ENCODE measurements at places on chromosomes 13 and 19.
A peak's percentile ranks its signal among the peaks of the same experiment; 100 is the strongest.

DNA sequence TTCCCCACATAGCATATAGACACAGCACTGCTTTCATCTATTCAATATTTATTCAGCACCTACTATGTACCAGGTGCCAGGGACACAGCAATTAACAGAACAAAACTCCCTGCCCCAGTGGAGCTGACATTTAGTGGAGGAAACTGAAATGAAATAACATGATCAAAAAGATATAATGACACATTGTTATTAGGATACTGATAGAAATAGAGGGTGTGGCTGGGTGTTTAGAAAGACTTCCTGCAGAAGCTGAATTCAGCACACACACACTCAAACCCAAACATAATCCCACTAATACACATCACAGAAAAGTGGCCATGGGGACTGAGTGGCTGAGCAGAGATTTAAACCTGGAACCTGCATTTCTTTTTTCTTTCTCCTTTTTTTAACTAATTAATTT, 3.8 kb upstream of the CDC37 start:
- ATAC-seq, result no peak
- H3K27ac ChIP-seq, result no peak overlapping the region
- peaks cover 72% of the 10 kb centered on the region for H3K27me3 ChIP-seq
- H3K4me1 ChIP-seq, result peaks cover 25% of the 10 kb centered on the region

GRCh38 chr13:88086577-88086976, 415.4 kb downstream of the SLITRK5 start:
- H3K36me3 ChIP-seq, result no peaks in the 10 kb centered on the region
- no peaks in the 10 kb centered on the region for H3K27me3 ChIP-seq
- H3K27ac ChIP-seq, result no peak overlapping the region
- no peak for ATAC-seq

DNA sequence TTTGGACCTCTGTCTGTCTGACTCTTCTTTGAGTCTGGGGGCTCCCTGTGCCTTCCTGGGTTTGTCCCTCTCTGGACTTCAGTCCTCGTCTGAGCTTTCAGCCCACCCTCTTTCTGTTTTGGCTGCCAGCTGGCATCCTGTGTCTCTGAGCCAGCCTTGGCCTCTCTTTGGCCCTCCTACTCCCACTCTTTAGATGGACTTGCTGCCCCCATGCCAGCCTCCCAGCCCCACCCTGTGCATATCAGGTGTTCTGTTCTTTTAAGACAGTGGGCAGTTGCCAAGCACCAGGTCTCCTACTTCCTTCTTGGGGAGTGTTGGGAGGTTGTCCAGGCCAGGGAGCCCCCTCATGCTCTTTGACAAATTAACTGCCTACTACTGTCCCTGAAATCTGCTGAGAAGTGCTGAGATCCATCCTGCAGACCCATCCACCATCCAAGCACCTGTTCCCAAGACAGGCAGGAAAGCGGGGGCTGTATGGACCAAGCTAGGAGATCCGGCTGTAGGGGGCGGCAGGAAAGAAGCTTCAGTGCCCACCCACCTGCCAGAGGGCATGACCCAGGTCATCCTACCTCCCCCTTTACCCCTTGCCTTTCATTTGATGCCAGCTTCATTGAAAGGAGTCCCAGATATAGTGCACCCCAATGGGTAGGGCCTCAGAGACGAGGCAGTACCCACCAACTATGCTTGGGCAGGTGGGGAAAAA, 9.6 kb downstream of the CIC start:
- H3K4me3 ChIP-seq, result no peak overlapping the region
- H3K4me1 ChIP-seq, result no peaks in the 10 kb centered on the region
- H3K36me3 ChIP-seq, result peaks cover 23% of the 10 kb centered on the region
- no peak for ATAC-seq
- no peaks in the 10 kb centered on the region for H3K27me3 ChIP-seq

DNA sequence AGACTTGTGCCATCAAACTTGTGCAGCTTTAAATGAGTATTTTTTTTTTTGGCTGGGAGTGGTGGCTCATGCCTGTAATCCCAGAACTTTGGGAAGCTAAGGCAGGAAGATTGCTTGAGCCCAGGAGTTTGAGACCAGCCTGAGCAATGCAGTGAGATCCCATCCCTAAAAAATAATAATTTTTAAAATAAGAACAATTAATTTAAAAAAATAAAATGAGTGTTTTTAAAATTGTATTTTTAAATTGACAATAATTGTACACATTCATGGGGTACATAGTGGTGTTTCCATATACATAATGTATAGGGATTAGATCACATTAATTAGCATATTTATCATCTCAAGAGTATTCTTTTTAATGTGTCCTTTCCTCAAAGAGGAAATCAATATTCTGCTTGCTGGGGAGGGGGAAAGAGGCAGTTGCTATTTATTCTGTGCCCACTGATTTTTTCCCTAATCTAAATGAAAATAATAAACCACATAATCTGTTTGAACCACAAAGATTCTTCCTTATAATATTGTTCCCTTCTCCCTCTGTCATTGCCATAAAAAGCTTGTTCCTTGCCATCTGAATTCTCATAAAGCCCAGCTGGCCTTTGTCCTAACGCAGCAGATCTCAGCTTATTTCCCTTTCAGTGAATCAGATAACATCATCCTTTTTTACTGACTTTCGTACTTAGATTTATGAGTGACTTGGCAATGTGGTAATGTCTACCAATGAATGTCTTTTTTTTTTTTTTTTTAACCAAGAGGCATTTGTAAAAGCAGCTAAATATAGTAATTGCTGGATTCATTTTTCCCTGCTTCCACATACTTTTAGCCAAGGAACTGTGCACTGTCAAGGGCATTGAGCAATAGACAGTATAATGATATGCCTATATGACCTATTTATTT, 81.8 kb upstream of the RUBCNL start:
- no peaks in the 10 kb centered on the region for H3K36me3 ChIP-seq
- peak; percentile 28 for ATAC-seq
- H3K4me1 ChIP-seq, result peaks cover 28% of the 10 kb centered on the region
- no peak overlapping the region for H3K4me3 ChIP-seq

GRCh38 chr13:27219611-27220010, 31.7 kb upstream of the RPL21 start:
- H3K4me3 ChIP-seq, result no peak overlapping the region
- no peaks in the 10 kb centered on the region for H3K36me3 ChIP-seq
- no peak for ATAC-seq
- no peaks in the 10 kb centered on the region for H3K4me1 ChIP-seq

DNA sequence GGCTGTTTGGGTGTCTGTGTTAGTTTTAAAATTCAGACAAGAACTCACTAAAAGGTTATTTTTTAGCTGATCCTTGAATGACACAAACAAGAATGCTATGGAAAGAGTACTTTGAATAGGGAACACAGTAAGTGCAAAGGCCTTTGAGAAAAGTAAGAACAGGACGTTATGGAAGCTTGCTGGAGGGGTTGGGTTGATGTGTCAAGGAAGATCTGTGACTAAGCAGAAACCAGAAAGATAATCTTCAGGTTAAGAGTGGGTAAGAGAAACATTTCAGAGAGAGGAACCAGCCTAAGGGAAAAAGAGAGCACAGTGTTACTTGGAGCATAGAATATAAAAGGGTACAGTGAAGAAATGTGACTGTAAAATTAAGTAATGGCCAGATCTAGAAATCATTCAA, 41.2 kb upstream of the TRPC4 start:
- no peaks in the 10 kb centered on the region for H3K27me3 ChIP-seq
- H3K27ac ChIP-seq, result no peak overlapping the region
- no peak overlapping the region for H3K4me3 ChIP-seq
- H3K4me1 ChIP-seq, result no peaks in the 10 kb centered on the region
- ATAC-seq, result no peak

DNA sequence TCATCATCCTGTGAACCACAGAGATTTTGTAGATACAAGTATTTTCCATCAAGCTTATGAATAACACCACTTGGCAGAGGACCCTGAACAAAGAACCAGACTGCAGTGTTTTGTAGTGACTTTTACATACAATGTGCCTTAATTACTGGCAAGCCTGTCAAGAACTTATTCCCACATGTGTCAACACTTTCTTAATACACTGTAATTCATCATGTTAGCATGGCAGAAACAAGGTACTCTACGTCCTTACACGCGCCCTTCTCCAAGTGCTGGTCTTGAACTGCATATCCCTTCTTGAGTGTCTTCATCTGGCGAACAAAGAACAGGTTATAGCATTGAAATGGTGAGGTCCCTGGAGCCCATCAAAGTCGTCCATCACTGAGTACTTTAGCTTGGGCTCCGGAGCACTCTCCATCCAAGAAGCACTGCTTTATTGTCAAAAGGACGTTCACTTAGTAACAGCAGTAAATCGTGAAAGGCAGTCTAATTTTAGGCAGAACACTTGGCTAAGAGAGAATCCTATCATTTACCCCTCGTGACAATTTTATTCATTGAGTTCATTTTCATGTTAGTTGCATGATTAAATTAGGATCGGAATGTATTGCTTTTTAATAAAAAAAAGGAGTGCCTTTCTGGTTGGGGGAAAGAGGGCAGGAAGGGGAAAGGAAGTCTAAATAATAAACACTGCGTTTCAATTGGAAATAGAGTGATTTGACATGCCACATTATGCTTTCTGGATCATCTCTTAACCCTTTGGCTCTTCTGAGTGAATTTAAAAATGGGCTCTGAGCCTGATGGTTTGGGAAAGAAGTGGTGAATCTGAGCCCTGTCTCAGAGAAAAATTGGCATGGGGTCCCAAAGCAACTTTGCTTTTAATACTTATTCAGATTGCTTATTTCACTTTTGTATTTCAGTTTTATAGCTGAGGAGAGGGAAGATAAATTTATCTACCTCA, 376.1 kb downstream of the DLEU7 start:
- no peak overlapping the region for H3K4me3 ChIP-seq
- no peaks in the 10 kb centered on the region for H3K4me1 ChIP-seq
- H3K27me3 ChIP-seq, result no peaks in the 10 kb centered on the region
- ATAC-seq, result no peak

GRCh38 chr19:28500982-28501630, 711.8 kb downstream of the UQCRFS1 start:
- H3K27me3 ChIP-seq, result peaks cover 22% of the 10 kb centered on the region
- H3K4me1 ChIP-seq, result no peaks in the 10 kb centered on the region
- H3K36me3 ChIP-seq, result no peaks in the 10 kb centered on the region
- no peak overlapping the region for H3K4me3 ChIP-seq
- no peak overlapping the region for H3K27ac ChIP-seq
- no peak for ATAC-seq

DNA sequence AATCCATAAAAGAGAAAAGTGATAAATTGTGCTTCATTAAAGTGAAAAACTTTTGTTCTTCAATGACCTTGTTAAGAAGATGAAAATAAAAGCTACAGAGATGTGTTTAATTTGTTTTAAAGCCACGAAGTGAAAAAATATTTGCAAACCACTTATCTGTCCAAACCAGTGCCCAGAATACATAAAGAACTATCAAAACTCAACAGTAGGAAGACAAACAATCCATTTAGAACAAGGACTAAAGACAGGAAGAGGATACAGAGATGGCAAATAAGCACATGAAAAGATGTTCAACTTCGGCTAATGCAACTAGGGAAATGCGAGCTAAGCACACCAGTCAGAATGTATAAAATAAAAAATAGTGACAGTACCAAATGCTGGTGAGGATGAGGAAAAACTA, 15.0 kb downstream of the GJB6 start:
- H3K27me3 ChIP-seq, result peaks cover 15% of the 10 kb centered on the region
- ATAC-seq, result no peak
- H3K36me3 ChIP-seq, result no peaks in the 10 kb centered on the region
- H3K27ac ChIP-seq, result no peak overlapping the region
- H3K4me3 ChIP-seq, result no peak overlapping the region
- H3K4me1 ChIP-seq, result no peaks in the 10 kb centered on the region

GRCh38 chr13:28574617-28575142, 79.8 kb upstream of the FLT1 start:
- H3K4me3 ChIP-seq, result no peak overlapping the region
- H3K36me3 ChIP-seq, result no peaks in the 10 kb centered on the region
- H3K27ac ChIP-seq, result no peak overlapping the region
- ATAC-seq, result no peak

DNA sequence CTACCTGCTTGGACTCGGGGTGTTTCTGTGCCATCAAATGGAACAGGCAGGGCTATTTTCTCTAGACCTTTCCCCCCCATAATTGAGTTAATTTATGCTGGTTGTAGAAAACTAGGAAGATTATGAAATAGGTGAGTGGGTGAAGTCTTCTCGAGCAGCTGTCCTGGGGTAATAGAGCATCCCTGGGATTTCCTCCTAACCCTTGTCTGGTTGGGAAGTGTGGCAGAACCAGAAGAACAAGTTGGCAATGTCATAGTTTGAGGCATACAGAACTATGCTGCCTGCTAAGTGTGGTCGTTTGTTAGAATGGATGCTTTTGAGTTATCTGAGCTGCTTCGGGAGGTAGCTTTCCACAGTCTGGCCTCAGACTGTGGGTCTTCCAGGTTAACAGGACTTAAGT, 3.7 kb downstream of the GATAD2A start:
- no peaks in the 10 kb centered on the region for H3K36me3 ChIP-seq
- H3K27ac ChIP-seq, result no peak overlapping the region
- ATAC-seq, result no peak
- H3K27me3 ChIP-seq, result no peaks in the 10 kb centered on the region
- H3K4me1 ChIP-seq, result peaks cover 62% of the 10 kb centered on the region

DNA sequence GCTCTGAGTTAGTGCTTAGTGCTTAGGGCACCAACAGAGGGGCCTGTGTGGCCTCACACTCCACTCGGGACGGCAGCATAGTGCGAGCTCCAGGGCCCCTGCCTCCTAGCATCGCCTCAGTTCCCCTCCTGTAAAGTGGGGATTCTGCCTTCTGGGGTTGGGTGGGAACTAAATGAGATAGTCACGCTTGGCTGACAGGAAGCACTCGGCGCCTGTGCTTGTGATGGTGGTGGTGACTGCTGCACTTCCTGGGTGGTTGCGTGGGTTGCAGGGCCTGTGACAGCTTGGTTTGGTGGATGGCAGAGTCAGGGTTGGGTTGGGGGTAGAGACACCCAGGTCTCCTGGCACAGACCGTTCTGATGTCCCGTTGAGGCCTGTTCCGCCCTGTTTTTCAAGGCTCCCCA, 7.7 kb downstream of the PLEKHF1 start:
- H3K27me3 ChIP-seq, result no peaks in the 10 kb centered on the region
- no peak for ATAC-seq
- no peaks in the 10 kb centered on the region for H3K36me3 ChIP-seq
- peaks cover 49% of the 10 kb centered on the region for H3K4me1 ChIP-seq
- H3K4me3 ChIP-seq, result no peak overlapping the region
- H3K27ac ChIP-seq, result no peak overlapping the region

DNA sequence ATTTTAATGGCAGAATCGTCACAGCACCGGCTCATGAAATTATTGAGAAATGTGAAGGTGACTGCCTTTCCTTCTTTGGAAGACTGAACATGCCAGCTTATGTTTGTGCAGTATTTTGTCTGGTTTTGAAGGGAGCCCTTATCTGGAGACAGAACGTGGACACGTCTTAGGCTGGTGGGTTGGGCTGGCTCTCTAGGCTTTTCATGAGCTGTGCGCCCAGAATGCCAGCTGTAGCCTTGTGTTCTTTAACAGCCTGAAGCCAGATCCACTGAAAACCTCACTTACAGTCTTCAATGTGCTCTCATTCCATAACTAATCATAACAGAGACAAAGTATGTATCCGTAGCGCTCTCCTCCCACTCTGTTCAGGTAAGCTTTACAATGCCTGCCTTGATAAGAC, 184.4 kb upstream of the HTR2A start:
- ATAC-seq, result no peak
- H3K4me3 ChIP-seq, result no peak overlapping the region
- no peak overlapping the region for H3K27ac ChIP-seq
- H3K27me3 ChIP-seq, result no peaks in the 10 kb centered on the region
- no peaks in the 10 kb centered on the region for H3K4me1 ChIP-seq
- no peaks in the 10 kb centered on the region for H3K36me3 ChIP-seq
